Stimulated activated CD4-positive, alpha-beta T cell treated with anti-CD3 and anti-CD28 coated beads, Interleukin-15, amount 100 ng/mL, for 48 hours (primary cell): ENCODE measurements at places on chromosomes 13 and 19.
A peak's percentile ranks its signal among the peaks of the same experiment; 100 is the strongest.

- DNase-seq, result no peak
These were observed 67.3 kb downstream of the ERICH6B start for GRCh38 chr13:45548281-45548680.

GRCh38 chr19:1672038-1672768, 19.8 kb upstream of the TCF3 start:
- DNase-seq, result peak; percentile 55

- DNase-seq, result no peak
These were observed 5.5 kb downstream of the ARRDC2 start for GRCh38 chr19:18013210-18014111.

- no peak for DNase-seq
These were observed 8.0 kb downstream of the CYP4F8 start for GRCh38 chr19:15622991-15623390.

- no peak for DNase-seq
These were observed 30.6 kb upstream of the ISYNA1 start for GRCh38 chr19:18468517-18468916.

GRCh38 chr13:114106991-114107685, 25.3 kb downstream of the RASA3 start:
- DNase-seq, result no peak

DNA sequence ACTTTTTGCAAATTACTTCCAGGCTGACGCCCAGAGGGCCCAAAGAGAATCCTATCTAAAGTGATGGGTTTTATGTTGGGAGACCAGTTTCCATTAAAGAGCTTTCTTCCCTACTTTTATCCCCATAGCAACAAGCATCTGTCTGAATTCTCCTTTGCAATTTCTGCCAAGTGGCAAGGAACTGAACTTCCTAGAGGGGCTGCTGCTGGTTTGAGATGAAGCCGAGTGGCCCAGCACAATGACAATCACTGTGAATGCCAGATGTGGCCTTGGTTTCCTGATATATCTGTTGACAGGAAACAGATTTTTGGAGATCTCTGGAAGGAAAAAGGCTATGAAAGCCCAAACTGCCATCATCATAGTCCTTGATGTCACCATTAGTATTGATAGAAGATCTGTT, 198.6 kb downstream of the OXGR1 start:
- DNase-seq, result no peak

DNA sequence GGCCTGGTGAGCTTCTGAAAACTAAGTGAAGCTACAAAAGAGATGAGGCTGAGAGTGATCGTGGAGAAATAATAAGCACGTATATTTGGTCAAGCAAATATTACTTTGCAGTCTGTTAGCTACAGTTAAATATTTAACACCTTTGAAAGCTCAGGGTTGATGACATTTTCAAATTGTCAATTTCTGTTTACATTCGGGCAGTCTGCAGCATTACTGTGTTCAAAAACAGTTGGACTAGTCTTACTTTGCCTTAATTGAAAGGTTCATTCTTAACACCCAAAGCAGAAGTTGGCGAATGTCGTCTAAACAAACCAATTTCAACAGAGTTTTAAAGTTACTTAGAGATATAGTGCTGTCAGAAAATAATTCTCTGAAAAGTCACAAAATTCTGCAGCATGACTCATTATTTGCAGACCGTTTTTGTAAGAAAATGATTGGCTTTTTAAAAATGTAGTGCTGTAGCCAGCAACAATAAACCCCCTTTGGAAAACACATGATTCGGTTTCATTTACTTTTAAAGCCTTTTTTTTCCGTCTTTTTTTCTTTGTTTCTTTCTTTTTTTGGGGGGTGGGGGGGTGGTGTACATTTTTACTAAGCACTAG, 549.0 kb downstream of the GPC6 start:
- no peak for DNase-seq

DNA sequence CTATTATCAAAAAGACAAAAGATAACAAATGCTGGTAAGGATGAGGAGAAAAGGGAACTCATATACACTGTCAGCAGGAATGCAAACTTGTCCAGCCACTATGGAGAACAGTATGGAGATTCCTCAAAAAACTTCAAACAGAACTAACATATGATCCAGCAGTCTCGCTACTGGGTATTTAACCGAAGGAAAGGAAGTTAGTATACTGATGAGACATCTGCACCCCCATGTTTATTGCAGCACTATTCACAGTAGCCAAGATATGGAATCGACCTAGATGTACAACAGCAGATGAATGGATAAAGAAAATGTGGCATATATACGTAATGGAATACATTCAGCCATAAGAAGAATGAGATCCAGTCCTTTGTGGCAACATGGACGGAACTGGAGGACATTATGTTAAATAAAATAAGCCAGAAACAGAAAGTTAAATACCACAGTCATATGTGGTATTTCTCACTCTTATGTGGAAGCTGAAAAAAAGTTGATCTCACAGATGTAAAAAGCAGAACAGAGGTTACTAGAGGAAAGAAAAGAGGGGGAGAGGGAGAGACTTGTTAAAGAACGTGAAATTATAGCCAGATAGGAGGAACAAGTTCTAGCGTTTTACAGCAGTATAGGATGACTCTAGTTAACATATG, 83.2 kb downstream of the RUBCNL start:
- no peak for DNase-seq

- DNase-seq, result no peak
These were observed 22.1 kb downstream of the CLEC11A start for GRCh38 chr19:50745221-50745620.

GRCh38 chr19:38975214-38975860, at the start of gene FBXO17:
Gene FBXO17 (minus strand): TSS chr19:38975742. CDS start chr19:38950319, 25,423 bp downstream.
- no peak for DNase-seq

- DNase-seq, result no peak
These were observed 213.6 kb downstream of the RGCC start for GRCh38 chr13:41670873-41671443.

GRCh38 chr19:57068921-57069697, 50.7 kb upstream of the USP29 start:
- no peak for DNase-seq

DNA sequence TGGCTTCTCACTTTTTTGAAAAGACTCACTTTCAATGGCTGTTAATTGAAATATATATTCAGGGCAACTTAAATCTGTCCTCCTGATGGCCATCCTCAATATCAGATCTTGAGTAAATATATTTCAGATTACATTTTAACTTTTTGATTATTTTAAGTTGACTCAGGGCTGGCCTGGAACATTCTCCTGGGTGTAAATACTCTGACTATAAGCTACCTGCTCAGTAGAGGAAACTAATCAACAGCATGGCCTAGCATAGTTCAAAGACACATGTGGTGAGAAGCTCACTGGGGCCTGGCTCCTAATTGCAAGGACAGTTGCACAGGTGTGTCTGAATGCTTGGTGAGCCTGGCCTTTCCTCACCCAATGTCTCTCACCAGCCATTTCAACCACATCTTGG, 5.5 kb upstream of the ZNF726 start:
- no peak for DNase-seq

GRCh38 chr13:75762076-75762937, 126.2 kb downstream of the LMO7 start:
- peak; percentile 14 for DNase-seq

GRCh38 chr13:29193083-29193482, 372.9 kb downstream of the MTUS2 start:
- no peak for DNase-seq

- no peak for DNase-seq
These were observed 410.1 kb upstream of the HTR2A start for GRCh38 chr13:47306991-47307390.

DNA sequence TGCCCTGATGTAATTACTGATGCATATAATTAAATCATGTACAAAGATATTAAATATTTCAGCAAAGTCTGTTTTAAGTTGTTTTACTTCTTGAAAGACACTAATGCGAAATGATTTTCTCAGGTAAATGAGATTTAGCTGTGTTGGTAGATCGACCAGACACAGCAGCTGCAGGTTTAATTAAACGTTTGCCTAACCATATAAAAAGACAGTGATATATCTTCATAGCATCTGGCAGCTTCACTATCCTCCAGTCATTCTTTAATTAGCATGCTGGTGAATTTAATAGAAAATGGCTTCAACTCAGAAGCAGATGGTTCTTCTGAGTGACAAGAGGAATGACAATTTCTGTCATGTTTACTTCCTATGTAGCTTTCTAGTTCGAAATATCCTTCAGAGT, 69.3 kb downstream of the NHLRC3 start:
- DNase-seq, result no peak

GRCh38 chr13:52158629-52159158, 703 bp downstream of the NEK3 start:
- DNase-seq, result no peak

- DNase-seq, result no peak
These were observed 1.0 kb downstream of the CEBPA start for GRCh38 chr19:33301144-33301899.

GRCh38 chr19:13689085-13689484, 75.2 kb upstream of the MRI1 start:
- DNase-seq, result peak; percentile 2

- no peak for DNase-seq
These were observed 6.0 kb downstream of the SMARCA4 start for GRCh38 chr19:10966809-10967208.

GRCh38 chr19:17116996-17117702, 41.6 kb downstream of the MYO9B start:
- no peak for DNase-seq
